ENCODE measurements at places on chromosomes 4 and X.

GRCh38 chr4:95867919-95868318 is 28.0 kb downstream of the PDHA2 start:
- no peak for DNase-seq

DNA sequence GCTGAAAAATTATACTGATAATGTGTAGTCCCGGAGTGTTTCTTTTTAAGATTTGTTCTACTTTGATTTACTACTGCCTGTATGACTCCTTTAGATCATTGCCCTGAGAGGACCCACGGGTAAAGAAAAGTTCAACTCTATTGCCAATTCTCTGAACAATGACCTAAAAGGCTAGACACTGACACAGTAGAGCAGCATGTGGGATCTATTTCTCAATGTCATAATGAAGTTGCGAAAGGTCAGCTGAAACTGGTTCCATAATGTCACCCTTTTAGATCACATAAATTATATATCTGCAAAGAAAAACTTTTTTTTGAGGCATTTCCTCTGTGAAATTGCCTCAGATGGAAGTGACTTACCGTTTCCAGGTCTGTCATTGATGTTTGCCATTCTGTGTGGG is 67.4 kb downstream of the GLRB start:
- DNase-seq: no peak

GRCh38 chr4:126906466-126906865 is 726.3 kb upstream of the INTU start:
- DNase-seq: no peak

DNA sequence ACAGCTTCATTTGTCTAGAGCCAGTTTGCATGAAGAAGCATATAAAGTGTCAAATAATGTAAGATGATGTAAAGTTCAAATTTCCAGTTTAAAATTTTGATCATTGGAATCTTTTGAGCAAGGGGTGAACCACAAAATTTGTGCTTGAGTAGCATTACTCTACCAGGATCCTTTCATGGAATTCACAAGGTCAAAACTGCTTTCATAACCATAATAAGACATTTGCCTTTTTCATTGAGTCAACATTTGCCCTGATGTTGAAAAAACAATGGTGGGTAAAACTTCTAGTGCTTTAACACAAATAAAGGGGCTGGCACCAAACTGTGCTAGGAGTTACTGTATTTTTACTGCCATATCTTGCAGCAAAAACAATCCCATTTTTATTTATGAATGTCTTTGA is 142.2 kb downstream of the GLRA3 start:
- no peak for DNase-seq

DNA sequence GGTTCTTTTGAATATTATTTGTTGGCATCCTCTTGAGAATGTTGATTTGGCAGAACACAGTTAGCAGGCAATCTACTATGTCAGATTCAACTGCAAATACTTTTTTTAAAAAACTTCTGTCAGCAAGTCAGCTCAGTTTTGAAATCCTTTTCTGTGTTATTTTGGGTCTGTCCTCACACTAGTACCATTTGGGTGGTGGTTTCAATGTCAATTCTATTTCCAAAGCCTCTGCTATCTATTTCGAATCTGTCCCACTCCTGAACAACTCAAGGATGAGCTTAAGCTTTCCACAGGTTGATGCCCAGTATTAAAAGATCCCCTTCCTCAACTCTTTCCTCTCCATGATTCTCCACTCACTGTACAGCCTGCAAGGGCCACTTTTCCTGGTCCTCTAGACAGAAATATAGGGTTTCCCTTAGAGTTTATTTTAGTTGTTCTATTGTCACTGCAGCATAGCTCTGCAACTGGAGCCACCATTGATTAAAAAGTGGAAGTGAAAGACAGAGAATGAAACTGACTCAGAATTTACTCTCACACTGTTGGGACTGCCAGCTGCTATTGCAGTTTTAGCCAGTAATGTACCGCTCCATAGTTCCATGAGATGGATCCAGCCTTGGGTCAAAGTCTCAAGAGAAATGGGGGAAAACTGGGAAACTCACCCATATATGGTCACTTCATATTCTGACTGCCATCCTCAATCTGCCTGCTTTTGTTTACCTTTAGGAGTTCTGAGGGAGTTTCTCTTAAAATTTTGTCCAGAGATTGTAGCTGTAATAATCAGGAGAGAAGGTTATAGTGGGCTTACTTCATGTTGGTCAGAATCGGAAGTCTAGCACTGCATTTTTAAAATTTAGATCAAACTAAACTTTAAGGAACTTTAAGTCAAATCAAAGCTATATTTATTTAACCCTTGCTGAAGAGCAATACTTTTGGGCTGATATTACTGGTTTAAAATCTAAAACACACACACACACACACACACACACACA is 14.6 kb downstream of the HDX start:
- no peak for DNase-seq

- no peak for DNase-seq
These were observed 448 bp downstream of the TLL1 start for GRCh38 chr4:165873298-165874071.

DNA sequence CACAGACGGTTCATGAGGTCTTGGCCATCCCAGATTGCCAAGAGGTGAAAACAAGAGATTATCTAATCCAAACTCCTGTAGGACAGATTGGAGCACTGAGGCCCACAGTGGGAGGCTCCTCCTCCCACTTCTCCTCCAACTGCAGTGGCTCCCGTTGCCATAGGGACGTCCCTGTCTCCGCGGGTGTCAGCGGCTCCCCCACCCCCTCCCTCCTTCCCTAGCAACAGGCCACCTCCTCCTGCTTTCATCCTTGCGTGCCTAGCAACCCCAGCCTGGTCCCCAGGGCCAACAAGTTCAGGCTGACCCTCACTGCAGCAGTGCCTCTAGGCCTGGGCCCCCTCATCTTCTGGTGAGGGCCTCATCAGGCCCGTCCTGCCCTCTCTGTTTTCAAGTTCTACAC is 6.8 kb upstream of the IQSEC2 start:
- DNase-seq: no peak

GRCh38 chr4:25888781-25889180 is 25.2 kb upstream of the SMIM20 start:
- no peak for DNase-seq
